Activated naive CD4-positive, alpha-beta T cell treated with Interleukin-2 at 50 U/mL for 16 hours (primary cell): ENCODE measurements at places on chromosomes 16 and 17.

- peak; percentile 65 for DNase-seq
These were observed 16.6 kb downstream of the CD7 start for GRCh38 chr17:82300707-82301270.

DNA sequence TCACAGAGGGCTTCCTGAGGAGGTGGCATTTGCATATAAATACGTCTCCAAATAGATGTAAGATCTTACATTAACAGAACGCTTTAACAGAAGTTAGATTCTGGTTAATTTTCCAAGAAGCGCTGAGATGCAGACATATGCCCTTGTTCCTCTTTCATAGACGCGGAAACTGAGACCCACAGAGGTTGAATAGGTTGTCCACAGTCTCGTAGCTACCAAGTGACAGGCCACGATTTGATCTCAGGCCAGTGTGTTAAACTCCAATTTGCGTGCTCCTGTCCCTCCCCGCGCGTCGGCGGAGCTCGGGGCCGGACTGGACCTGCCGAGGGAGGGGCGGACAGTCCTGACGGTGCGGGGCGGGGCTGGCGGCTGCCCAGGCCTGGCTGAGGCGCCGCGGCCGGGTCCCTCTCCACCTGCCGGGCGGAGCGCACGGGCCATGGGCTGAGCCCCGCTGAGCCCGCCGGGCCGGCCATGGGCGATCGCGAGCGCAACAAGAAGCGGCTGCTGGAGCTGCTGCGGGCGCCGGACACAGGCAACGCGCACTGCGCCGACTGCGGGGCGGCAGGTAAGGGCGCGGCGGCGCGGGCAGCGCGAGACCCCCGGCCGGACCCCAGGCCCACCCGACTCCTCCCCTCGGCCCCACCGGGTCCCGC, at the start of gene ADAP2:
Gene ADAP2, plus strand, starts transcription at position 402 of the 653 bp plus-strand sequence. Its CDS starts 70 bp downstream, at position 472.
- DNase-seq: no peak

DNA sequence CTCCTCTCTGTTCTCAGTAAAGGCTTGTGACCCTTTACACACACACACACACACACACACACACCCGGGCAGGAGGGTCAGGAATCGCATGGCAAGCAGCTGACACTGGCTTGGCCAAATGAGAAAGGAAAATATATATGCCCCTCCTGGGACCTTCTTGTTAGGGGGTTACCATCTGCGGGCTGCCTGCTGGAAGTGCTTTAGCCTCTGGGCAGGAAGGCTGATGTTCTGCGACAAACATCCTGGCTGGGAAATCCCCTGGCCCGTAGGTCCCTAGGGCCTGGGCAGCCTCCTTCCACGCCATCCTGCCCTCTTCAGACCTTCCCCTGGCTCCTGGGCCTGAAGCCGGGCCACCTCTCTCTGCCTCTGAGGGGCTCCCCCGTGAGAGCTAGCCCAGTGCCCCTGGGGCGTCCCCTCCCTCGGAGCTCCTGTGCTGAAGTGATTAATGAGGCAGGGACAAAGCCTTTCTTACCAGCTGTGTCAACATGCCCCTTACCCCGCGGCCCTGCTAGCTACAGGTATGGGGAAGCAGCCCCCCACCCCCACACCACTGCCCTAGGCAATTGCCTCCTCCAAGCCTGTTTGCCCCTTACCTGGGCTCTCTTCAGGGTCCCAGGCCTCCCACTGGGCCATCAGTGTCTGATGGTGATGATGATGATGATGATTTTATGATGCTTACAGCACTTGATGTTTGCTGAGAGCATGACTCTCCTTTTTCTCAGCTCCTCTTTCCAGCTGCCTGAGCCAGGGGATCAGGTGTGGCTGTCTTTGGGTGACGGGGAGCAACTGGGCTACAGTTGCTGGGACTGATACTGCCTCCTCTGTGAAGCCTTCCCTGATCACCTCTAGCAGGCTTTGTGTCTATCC, 32.8 kb upstream of the ETV4 start:
- DNase-seq: peak; percentile 33

DNA sequence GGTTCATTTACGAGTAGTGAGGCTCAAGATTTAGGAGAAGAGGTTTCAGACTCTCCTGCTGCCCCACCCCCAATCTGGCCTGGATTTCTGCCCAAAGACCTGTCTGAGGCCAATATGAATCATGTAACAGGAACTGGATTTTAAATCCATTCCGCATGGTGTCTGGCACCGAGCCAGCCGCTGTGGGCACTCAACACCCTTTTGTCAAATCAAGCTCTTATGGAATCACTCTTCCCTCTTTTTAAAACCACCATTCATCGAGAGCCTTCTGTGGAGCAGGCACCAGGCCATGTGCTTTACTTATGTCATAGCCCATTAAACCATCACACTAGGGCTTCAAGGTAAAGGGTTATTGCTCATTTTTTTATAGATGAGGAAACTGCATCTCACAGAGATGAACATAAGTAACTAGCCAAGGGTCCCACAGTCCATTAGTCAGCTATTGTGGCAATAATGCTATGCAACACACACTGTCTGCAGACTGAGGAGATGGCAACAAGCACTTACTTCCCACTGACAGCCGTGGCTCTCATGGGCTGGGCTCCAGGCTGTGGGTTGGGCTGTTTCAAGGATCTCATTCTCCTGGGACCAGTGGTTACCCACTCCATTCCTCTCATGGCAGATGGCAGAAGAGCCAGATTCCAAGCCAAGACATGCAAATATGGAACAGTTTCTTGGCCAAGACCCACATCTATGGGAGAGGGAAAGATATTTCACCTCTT, 93.6 kb downstream of the WSCD1 start:
- DNase-seq: no peak

DNA sequence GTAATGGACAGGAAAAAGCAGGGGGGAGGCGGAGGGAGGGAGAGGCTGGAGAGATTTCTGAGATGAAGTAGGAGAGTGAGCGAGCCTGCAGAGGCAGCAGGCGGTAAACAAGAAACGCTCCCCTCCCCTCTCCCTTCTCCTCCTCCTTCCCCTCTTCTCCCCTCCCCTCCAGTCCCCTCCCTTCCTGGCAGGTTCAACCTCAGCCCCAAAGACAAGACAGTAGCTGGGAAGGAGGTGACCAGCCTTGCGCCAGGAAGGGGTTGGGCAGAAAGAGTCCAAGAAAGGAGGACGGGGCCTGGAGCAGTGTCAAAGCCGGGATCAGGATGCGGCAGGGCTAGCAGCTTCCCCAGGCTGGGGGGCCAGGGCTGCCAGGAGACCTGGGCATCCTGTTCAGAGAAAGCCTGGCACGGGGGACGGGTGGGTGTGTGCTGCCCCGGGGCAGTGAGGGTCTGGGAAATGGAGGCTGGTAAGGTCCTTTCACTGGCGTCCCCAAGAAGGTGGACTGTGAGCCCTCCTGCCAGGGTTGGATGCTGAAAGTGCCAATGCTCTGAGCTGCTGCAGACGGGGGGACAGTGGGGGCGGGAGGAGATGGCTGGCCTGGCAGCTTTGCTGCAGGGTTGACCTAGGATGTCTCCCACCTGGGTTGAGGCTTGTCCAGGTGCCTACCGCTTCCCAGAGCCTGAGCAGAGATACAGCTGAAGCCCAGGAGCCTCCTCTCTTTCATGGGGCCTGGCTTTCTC, 261.6 kb upstream of the TNRC6C start:
- no peak for DNase-seq

DNA sequence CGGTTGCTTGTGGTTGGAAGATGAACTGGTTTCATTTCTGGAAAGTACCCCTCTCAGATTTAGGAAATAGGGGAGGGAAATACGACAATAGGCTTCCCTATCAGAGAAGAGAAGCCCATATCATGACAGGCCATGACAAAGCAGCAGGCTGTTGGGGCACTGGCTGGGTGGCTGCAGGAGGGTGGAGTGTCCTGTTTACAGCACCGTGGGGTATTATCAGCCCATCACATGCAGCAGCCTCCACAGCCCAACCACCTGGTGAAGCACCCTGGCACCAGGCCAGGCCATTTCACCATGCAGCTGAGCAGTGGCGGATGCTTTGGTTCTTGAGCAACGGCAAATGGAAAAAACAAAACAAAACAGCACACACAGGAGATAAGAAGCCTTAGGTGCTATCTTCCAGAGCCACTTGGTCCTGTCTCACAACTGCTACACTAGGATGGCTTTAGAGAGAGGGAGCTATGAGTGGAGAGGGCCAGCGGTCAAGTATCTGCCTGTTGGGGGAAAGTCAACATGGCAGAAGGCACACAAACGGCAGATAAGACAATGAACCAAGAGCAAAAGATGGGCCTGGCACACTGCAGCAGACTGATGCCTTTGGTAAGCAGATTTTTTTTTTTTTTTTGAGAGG, 24.2 kb downstream of the FAM117A start:
- DNase-seq: peak; percentile 86

DNA sequence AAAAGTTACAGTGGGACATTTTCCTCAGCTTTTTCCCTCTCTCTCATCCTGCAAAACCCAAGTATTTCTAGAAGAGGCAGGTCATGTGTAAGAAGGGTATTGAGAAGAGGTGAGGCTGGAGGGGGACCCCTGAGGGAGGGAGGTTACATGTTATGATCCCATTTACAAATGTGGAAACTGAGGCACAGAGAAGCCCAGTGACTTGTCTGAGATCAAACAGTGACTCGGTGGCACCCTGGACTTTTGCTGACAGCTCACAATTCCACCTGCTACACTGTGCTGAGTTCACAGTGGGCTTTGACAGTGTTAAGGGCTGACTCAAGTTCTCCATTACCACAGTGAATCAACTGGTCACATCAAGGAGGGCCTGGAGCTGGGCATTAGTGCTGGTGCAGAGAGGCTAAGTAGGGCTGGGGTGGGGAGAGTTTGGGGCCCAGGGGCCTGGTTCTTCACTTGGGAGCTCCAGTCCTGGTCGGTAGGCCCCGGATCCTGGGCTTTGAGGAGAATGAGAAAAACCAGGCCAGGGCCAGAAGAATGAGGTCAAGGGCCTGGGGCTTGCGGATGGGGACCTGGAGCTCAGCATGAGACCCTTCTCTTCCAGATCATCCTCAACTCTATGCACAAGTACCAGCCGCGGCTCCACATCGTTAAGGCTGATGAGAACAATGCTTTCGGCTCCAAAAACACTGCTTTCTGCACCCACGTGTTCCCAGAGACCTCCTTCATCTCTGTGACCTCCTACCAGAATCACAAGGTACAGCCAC, 26.0 kb downstream of the TBX4 start:
- no peak for DNase-seq

DNA sequence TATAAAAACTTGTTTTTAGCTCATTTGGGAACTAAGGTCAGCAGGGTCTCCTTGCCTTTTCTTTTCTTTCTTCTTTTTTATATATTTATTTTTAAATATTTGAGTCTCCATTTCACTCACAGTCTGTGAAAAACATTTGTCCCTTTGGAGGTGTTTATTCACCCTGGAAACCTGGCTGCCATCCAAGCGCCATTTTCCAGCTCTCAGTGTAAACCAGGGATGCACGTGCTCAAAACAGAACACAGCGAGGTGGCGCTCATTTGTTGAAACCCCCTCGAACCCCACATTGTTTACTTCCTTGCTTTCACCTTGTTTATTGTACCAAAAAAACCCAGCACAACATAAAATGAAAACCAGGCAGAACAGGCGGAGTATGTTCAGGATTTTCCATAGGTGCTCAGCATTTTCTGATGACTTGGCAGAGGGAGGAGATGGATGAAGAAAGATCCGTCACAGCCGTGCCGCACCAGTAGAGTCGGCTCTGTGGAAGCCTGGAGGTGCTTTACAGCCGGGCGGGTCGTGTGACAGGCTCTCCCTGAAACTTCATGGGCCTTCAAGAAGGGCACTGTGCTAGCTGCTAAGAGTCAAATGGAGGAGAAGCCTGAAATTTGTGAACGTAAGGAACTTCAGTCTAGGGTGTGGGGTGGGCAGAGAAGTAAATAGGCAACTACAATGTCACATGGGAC, 284.4 kb downstream of the FOXL1 start:
- no peak for DNase-seq

DNA sequence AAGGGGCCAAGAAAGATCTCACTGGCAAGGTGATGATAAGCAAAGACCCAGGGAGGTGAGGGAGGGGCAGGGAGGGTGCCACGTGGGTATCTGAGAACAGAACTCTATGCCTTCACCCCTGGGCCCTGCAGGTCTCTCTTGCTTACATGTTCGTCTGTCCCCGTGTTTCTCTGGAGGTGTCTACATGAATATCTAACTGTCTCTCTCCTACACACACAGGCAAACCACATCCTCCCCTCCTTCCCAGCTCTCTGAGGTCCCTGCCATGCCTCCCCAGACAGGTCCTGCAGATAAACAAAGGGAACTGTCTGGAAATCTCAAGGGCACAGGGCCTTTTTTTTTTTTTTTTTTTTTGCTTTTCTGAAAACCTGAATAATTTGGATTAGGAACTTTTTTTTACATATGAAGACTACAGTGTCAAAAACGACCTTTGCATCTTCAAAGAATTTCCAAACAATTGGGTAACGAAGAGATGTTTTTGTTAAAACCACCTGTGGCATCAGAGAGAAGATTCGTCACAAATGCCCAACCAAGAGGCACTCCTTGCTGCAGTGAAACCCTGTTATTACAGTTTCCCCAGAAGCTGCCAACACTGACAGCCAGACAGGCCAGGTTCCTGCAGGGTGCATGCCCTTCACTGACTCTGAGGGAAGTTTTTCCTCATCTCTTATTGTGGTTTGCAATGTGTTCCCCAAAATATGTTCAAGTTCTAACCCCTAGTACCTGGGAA, 17.8 kb downstream of the PLLP start:
- peak; percentile 15 for DNase-seq

- DNase-seq: no peak
These were observed 65.1 kb upstream of the MED9 start for GRCh38 chr17:17411692-17412091.

DNA sequence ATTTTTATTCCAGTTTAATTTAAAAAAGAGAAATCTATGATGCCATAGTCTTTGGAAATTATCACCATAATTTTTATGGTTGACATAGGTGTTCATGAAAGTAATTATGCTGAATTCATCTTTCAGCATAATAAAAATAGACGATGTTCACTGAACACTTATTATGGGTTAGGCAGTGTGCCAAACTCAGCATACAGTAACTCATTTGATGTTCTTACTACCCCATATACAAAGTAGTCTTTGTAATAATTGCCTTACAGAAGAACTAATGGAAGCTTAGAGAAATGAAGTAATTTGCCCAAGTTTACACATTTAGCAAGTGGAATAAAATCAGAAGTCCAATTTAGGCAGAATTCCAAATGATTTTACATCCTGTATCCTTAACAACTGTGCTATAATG, 852.2 kb upstream of the GOT2 start:
- no peak for DNase-seq

- DNase-seq: no peak
These were observed 1.2 kb downstream of the DDX5 start for GRCh38 chr17:64504769-64505339.

DNA sequence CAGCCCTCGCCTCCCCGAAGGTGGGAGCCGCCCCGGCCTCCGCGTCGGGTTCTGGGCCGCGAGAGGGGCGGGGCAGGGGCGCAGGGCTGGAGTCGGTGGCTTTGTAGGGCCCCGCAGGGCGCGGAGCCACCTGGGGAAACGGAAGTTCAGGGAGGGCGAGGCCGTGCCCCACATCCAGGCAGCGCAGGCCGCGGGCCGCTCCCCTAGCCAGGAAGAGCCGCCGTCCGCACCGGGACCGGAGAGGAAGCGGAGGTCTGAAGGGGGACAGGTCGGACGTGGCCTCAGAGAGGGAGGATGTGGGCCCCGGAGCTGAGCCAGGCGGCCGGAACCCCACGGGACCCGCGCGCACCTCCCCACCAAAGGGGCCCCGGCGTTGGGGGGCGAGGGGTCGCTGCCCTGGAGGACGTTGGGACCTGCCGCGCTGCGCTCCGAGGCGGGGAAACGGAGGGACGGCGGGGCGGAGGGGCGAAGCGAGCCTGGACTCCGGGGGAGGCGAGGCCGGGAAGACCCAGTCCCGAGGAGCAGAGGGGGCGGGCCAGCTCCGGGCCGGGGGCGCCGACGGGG, 482 bp upstream of the SLC16A3 start:
- DNase-seq: peak; percentile 56
